Retinal pigment epithelial cell (primary cell): ENCODE measurements at places on chromosomes 16 and 17.

GRCh38 chr16:49287572-49287971, 5.9 kb upstream of the CBLN1 start:
- no peak for DNase-seq

GRCh38 chr16:84465154-84465553, 39.3 kb downstream of the MEAK7 start:
- no peak for DNase-seq

DNA sequence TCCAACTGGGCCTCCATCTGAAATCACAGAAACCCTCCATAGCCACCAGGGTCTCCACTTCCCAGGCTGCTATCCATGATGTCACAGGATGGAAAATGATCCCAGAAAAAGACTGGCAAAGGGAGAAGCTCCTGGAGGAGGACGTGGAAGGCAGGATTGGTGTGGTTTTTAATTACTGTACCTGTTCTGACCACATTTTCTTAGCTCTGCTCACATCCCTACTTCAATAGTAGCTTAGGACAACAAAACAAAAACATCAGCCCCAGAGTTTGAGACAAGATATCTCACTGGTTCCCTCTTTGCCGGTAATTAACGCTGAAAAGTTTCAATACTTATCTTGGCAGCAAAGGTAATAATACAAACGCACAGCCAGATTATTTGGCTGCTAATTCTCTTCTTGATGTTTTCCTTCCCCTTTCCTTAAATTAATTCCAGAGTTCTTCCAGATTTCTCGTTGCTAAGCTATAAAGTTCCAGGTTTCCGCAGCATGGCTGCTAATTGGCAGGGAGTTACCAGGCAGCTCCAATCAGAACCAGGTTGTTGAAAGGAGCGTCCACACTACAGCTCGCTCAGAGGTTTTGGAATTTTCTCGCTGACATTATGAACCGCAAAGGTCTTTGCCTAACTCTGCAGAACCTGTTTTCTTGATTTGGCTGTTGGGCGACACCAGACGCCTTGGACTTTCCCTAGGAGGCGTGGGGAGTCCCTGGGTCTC, 263.4 kb downstream of the MRTFB start:
- no peak for DNase-seq

DNA sequence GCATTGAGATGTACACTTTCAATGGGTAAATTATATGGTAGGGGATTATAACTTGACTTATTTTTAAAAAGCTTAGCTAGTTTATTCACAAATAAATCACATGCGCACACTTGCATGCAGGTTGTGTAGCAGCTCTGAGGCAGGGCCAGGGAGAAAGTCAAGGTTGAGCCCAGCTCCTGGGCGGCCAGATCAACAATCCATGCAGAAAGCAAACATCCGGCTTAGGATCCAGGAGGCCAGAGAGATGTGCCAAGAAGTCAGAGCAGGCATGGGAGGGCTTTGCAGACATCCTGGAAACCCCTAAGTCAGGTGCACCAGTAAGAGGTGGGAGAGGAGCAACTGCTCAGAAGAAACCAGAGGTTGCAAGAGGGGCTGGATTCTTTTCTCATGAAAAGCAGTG, 186.5 kb downstream of the AXIN2 start:
- no peak for DNase-seq
